ENCODE measurements at places on chromosomes 16 and 17.

- no peak for DNase-seq
These were observed 631 bp downstream of the UTP6 start for GRCh38 chr17:31900877-31901276.

- DNase-seq = no peak
These were observed 3.5 kb downstream of the SOCS1 start for GRCh38 chr16:11252482-11252931.

GRCh38 chr16:19116711-19117449 lies 3.1 kb downstream of the ITPRIPL2 start:
- peak; percentile 83 for DNase-seq

DNA sequence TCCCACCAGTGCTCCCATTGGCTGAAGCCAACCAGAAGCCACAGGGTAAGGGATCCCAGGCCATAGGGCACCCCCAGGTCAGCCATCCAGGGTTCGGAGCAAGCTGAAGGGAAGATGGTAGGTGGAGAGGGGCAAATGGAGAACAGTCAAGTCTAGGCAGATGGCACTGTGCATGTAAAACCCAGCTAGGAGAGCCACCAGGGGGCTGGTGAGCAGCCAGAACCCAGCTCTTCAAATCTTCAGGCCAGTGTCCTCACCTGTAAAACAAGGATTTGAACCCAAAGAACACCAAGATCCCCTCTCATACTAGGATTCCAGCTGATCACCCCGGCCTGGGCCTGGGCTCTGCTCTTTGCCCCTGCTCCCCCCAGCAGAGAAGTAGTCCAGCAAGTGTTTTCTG lies 43.5 kb downstream of the GINS3 start:
- no peak for DNase-seq

DNA sequence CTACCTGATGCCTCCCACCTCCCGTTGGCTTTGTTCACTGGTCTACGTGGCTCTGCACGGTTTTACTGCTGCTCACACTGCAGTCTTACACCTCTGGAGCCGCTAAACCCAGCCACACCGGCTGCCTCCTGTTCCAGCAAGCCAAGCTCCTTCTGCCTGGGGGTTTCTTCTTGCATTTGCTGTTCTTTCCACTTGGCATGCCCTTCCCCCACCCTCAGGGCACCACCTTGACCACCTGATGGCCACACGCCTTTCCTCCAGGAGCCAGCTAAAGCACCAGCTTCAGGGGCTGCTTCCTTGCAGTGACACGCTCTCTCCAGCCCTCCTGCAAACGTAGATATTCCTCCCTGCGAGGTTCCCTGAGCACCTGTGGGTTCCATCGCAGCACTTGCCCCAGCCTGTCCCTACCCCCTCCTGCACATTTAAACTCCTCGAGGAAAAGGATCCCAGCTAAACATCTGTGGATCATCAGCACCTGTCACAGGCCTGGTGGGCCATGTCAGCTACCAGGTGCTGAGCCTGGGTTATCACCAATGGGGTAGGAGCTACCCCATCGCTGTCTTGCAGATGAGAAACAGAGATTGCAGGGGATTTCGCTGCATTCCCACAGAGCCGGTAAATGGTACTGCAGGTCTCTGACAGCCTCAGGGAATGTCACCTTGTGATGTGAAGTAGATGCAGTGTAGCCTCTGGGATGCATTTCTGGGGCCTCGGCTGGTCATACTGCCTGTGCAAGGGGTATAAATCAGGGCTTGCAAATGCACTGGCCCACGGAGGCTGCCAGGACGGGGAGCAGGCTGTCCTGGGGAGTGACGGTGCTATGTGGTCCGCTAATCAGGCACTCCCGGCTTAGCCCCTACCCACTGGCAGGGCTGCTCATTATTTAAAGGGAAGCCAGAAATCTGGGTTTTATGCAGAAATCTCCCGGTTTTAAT lies 285.2 kb downstream of the CPPED1 start:
- no peak for DNase-seq

DNA sequence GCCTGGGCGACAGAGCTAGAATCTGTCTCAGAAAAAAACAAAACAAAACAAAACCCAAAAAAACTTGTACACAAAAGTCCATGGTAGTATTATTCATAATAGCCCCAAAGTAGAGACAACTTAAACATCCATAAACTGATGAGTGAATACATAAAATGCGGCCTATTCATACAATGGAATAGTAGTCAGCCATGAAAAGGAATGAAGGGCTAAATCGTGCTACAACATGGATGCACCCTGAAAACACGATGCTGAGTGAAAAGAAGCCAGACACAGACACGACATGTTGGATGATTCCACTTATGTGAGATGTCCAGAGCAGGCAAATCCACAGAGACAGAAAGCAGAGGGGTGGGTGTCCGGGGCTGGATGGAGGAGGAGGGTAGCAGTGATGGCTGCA lies 12.3 kb downstream of the KCNG4 start:
- DNase-seq = no peak

- no peak for DNase-seq
These were observed 279.8 kb downstream of the UTP18 start for GRCh38 chr17:51540151-51540550.

DNA sequence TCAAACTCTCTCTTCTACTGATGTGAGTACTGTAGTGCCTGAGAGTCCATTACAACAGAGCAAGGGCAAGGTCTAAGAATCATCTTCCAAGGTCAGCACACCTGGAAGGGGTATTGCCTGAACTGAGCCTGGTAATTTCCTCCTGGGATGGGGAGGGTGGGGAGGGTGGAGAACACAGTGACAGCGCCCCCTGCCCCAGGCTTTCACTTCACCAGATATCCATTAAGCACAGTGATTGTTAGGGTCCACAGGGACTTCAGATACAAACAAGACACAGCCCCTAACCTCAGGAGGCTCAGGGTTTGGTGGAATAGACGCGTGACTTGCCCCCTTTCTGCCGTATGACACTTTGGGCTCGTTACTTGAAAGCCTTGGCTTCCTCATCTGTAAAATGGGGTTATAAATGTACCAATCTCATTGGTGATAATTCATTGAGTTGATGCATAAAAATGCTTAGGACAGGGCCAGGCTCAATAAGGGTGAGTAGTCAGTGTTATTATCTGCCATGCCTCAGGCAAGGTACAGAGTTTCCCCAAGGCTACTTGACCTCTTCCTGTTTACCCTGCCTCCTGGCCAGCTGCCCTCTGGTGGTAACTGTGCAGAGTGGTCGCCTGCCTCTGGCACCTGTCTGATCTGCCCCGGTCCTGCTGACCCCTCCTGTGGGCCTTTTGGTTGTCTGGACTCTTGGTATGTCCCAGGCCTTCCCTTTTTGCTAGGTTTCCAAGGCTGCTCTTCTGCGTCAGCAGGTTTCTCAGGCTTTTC lies 13.1 kb upstream of the BRD7 start:
- no peak for DNase-seq

DNA sequence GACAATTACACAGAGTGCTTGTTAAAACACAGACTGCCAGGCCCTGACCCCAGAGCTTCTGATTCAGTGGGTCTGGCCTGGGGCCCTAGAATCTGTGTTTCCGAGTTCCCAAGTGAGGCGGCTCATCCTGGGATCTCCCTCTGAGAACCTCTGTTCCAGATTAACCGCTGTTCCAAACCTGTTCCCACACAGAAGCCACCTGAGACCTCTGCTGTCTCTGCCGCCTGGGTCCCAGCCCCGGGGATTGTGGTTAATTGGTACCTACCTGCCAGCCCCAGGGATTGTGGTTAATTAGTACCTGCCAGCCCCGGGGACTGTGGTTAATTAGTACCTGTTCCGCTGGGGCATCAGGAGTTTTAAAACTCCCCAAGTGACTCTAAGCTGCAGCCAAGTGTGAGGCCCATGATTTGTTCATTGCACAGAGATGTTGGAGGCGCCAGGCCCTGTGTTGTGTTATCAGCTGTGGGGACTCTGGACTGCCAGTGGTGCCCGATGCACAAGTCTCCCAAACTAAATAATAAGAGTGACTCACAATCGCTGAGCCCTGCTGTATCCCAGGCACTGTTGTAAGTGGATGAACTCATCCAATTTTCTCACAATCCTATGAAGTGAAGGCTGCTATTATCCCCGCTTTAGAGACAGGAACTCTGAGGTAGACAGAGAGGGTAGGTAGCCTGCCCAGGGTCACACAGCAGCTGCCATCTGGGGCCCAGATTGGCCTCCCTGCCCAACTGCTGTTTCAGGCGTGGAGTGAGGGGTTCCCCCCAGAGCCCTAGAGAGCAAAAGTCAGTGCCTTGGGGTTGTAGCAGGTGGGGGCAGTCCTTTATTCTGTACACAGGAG lies 219.7 kb downstream of the IRF8 start:
- DNase-seq = no peak

DNA sequence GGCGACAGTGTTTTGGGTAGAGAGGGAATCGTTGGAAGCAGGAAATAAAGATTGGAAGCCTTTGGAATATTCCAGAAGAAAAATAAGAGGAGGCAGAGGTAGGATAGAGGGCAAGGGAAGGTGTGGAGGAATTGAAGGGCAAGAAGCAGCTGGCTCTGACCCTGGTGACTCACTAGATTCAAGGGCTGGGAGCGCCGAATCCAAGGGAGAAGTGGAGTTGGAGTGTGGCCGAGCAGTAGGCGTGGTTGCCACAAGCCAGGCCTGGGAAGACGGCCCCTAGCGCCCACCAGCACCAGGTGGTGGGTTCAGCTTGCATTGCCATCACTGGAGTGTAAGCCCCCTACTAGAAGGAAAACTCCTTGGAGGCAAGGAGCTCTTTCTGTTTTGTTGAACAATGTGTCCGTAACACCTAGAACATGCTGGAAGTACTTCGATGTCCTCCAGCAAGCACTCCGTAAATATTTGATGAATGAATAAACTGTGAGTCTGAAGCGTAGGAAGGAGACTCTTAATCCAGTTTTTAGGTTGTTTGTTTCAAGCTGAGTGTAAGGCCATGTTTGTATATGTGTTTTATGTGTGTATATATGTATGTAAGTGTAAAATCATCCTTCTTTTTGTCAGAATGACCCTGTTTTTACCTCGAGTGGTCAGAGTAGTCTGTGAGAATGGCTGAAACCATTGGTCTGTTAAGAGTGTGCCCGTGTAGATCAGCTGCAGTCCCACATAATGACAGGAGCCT lies 139.5 kb downstream of the CMIP start:
- DNase-seq = no peak

GRCh38 chr17:69954241-69954925 lies 120.6 kb upstream of the KCNJ16 start:
- DNase-seq = no peak

- DNase-seq = no peak
These were observed 4.5 kb upstream of the ACSF2 start for GRCh38 chr17:50421308-50422051.

DNA sequence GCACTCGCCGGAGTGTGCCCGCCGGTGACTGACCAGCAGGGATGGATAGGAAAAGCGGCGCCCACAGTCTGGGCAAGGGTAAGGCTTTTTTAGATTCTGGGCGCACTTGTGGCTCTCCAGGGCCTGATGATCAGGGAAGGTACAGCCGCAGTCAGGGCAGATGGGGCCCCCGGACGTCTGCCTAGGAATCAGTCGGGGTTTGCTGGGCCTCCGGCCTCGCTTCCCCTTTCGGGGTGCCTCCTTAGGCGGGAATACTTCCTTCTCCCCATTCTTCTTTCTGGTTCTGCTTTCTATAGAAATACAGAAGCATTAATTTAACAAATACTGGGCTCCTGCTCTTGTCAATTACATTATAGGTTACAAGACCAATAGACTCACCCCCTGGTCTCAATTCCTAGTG lies 5.0 kb downstream of the ZNF689 start:
- DNase-seq = no peak
